ENCODE measurements at places on chromosomes 1 and 21.

- DNase-seq, result no peak
These were observed 162.7 kb upstream of the COL6A1 start for GRCh38 chr21:45818904-45819285.

DNA sequence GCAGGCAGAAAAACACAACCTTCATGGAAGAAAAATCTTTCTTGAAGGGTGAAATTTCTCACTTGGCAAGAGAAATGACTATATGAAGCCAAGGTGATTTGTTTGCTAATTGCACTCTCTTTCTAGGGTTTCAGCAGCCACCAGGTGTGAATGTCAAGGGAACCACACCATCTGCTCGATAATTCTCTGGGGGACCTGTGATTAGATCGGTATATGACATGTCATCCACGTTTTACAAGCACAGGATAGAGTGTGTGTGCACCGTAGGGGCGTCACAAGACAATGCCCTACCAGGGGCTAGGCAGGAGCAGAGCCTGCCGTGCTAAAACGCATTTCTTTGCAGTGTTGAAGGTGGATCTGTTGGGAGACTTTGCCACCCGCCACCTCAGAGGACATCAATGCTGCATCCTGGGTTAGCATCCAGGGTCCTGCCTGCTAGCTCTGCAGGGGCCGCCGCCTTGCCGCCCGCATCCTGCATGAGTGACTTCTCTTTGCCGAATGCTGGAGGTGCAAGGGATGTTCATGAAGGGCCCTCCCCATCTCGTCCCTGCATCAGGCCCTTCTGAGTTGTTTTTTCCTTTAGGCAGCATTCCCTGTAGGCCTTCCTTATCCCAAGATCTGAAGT is 37.8 kb upstream of the CCSAP start:
- DNase-seq, result peak; percentile 4

DNA sequence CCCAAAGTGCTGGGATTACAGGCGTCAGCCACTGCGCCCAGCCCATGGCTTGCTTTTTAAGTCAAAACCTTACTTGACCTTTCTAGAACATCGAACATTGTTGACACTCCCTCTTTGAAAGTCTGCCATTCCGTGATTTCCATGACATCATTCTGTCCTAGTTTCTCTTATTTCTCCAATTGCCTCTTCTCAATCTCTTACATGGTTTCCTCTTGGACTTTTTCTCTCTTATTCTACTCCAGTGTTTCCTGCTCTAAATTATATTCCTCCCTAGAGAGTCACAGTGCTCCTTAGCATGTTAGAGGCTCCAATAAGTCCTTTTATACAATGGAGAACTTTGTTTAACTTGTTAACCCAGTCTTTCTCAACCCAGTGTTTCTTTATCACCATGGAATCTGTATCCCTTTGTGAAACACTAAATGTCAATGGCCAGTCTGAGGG is 25.5 kb downstream of the JAM2 start:
- DNase-seq, result no peak

DNA sequence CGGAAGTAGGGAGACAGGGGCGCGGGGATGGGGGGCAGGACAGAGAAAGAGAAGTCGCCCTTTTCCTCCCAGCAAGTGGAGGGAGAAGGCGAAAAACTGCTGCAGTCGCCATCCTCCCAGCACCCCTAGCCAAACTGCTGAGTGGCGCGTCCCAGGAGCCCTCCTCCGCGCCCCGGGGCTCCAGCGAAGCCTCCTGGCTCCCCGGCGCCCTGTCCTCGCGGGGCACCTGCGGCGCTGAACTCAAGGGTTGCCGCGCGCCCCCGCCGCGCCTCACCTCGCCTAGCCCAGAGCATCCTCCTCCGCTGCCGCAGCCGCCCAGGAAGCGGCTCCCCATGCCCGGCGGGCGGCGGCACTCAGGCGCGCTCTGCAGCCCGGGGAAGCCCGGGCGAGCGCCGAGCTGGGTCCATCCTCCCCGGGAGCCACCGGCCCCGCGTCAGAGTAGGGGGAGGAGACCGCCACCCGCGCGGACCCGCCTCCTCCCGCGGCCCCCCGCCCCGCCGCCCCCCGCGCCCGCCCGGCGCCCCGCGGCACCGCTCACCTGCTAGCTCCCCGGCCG is at the start of gene DAB1:
DAB1 (minus strand) TSS at position 405 of the 556 bp plus-strand sequence. CDS start 133,030 bp downstream, outside the sequence.
- DNase-seq, result no peak

DNA sequence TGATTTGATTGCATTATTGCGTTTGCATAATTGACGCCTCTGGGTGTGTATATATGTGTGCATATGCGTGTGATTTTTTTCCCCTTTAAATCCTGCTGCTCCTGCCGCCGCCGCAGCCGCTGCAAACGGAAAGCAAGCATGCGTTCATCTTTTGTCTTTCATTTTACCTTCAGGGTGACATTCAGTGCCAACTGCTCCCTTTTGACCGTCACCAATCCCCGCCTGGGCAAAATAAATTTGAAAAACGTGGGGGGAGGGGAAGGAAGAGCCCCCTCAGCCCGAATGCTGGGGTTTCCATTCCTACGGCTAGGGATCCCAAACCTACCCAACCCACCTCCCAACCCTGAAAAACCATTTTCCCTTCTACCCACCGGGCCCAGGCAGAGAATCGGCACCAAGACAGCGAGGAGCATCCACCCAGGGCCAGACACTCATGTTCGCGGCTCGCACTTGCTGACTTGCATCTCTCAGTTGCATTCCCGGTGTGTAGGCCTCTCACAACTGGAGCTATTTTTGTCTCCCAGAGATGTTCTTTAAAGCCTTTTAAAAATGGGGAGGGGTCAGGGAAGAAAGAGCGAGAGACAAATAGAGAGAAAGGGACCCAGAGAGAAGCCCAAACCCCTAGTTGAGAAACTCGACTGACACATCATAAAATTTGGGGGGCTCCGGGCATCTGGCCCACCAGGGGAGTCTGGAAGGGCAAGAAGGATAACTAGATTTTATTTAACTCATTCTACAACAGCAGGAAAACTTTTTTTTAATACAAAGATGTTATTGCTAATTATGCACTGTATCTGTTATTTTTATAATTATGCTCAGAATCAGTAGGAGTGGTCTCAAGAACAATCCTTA is 367.1 kb upstream of the ESRRG start:
- DNase-seq, result peak; percentile 70

- no peak for DNase-seq
These were observed 61.0 kb downstream of the IER5 start for GRCh38 chr1:181149326-181150125.

DNA sequence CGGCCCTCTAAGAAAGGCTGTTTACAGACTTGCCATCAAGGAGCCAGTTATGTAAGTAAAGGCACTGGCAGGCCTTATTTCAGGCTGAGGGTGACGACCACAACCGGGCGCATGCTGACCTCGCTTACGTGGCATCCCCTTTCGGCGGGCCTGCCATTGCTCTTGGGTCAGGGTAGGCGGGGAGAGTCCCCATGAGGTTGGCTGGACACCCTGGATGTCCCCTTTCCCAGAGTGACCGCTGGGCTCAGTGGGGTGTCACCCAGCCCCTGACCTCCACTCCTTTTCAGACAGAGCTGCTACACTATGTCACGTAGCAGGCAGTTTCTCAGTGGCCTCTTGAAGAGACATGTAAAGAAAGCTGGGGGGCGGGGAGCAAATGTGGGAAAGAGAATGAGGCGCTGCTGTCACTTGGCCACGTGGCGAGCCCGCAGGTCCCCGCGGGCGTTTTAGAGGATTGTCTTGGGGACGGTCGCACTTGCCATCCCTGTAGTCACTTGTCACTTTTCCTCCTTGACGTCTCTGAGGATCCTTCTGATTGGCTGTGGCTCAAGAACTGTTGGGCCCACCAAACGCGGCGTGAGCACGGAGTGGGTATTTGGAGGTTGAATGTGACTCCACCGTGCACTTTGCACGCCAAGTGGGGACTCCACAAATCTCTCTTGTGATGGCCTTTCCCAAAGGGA is 42.2 kb downstream of the SLC37A1 start:
- DNase-seq, result no peak

- DNase-seq, result no peak
These were observed 31.7 kb downstream of the TP73 start for GRCh38 chr1:3683992-3684391.
